Coronary artery (tissue), 2 donors: ENCODE measurements at places on chromosomes 13 and 19.

GRCh38 chr13:109941221-109941620 lies 154.8 kb upstream of the IRS2 start:
- no peak for DNase-seq

DNA sequence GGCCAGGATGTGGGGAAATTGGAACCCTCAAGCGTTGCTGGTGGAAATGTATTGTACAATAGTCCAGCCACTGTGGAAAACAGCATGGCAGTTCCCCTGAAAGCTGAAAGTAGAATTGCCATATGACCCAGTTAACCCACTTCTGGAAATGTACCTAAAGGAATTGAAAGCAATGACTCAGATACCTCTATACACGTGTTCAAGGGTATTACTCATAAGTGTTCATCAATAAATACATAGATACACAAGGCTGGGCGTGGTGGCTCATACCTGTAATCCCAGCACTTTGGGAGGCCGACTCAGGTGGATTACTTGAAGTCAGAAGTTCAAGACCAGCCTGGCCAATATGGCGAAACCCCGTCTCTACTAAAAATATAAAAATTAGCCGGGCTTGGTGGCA lies 71.9 kb upstream of the IRS2 start:
- DNase-seq, result no peak

- DNase-seq, result no peak
Measured at GRCh38 chr19:17926044-17926443, 6.8 kb upstream of the CCDC124 start.

DNA sequence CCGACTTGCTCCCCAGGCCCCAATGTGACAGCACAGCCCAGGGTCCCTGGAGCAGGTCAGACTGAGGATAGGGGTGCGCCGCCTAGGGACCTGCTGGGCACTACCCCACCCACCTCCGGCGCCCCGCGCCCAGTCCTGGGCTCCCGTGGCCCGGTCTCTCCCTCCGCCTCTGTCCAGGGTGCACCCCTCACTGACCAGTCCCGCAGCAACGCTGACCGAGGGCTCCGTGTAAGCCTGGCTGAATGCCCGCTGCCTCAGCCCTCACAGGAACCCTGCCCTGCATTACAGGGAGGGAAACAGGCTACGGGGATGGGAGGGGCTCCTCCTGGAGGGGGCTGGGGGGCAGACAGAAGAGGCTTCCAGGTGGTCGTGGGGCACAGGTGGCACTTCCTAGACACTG lies 31.7 kb downstream of the GPX4 start:
- no peak for DNase-seq

DNA sequence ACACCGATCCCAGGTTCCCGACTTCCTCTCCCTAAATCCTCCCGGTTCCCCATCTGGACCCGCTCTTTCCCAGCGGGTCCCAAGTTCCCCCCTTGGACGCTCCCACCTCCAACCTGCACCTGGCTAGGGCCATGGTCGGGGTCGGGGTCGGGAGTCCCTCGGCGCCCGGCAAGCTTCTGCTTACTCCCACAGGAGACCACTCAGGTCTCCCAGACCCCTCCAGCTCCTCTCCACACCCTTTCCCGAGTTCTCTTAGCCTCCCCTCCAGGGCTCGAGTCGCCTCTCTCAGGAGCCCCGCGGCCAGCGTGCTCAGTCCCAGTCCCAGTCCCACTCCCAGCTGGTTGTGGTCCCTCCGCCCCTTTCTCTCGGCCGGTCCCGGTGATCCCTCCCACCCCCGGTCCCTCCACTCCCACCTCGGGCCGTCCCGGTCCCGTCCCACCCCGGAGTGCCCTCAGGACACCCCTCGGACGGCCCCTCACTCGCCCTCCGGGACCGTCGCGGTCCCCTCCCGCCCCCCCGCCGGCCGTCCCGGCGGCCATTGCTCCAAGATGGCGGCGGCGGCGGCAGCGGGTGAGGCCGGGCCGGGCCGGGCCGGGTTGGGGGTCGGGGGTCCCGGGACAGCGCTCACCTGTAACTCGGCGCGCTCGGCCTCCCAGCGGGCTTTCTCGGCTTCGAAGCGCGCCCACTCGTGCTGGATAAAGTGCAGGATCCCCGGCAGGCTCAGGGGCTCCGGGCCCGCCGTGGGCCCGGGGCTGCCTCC lies at the start of gene FKRP:
Gene FKRP (plus strand): TSS at position 537 of the 760 bp plus-strand sequence. CDS start 9,394 bp downstream, outside the sequence.
- peak; percentile 78 for DNase-seq
